ENCODE measurements at places on chromosomes 1 and 21.

DNA sequence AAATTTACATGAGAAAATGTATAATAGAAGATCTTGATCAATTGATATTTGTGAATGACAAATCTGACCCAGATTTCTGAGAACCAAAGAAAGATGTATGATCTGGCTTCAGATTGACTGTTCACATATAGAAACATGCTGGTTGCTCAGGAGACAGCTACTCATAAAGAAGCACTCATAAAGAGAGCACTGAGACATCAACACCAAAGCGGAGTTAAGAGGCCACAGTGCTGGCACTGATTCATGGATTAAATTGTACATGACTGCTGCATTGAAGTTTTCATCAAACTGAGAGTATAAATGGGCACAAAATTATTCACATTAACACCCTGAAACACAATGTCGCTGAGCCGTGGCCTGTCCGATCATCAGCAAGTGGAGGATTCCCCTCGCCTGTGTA is 46.2 kb downstream of the SH3GLB1 start:
- no peak for DNase-seq

DNA sequence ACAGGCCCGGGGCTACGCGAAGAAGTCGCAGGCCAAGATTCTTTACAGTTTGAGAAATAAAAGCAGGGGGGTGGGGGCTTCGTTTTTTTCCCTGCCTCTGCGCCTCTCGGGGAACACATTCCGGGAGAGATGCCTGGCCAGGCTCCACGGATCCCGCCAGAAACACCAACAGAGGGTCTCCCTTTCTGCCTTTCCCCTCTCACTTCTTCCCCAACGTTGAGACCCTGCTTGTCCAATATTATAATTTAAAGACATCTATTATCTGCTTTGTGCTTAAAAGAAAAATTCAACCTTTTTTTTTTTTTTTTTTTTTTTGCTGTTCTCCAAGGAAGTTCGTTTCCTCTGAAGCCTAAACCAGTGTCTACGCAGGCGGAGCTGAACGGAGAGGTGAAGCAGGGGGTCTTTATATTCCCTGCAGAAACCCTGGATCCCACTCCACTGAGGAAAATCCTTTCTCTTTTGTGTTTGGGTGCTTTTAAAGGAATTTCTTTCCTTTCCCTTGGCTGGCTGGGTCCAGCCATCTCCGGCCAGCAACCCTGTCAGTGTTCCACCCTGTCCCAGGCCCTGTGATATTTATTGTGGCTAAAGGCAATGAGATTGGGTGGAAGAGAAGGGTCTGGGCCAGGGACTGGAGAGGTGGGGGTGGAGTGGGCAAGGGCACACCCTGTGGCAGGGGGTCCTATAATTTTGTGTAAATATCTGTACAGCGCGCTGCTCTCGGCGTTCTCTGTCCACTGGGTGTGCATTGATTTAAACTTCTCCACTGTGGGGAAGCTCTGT is 2.2 kb downstream of the FOXD2 start:
- DNase-seq: no peak

DNA sequence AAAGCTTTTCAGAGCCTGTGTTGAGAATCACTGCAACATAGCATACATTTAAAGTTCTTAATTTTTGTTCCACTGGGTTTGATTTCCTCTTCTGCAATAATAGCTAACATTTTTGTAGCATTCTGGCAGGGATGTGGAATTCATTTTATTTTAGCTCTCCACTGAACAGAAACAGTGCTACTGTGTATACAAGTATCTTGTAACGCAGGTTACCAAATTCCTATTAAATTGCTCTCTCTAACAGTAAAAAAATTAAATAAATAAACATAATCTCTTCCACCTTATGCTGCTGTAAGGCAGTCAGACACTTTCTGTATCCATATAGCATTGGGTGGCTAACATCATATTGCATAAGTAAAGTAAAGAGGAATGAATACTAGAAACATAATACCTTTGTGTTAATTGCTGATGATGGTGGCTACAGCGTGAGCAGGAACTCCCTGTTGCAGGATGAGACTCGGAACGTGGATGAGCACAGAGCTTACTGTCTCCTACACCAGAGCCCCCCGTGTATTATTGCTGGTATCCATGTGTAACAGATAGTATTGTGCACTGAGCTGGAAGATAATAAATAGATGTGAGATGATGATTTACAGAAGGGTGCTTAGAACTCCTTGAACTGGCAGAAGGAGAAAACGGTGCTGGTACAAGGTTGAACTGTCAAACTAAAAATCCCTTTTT is 276.9 kb upstream of the SNX7 start:
- no peak for DNase-seq

GRCh38 chr1:22490309-22490708 is 38.7 kb downstream of the ZBTB40 start:
- no peak for DNase-seq

DNA sequence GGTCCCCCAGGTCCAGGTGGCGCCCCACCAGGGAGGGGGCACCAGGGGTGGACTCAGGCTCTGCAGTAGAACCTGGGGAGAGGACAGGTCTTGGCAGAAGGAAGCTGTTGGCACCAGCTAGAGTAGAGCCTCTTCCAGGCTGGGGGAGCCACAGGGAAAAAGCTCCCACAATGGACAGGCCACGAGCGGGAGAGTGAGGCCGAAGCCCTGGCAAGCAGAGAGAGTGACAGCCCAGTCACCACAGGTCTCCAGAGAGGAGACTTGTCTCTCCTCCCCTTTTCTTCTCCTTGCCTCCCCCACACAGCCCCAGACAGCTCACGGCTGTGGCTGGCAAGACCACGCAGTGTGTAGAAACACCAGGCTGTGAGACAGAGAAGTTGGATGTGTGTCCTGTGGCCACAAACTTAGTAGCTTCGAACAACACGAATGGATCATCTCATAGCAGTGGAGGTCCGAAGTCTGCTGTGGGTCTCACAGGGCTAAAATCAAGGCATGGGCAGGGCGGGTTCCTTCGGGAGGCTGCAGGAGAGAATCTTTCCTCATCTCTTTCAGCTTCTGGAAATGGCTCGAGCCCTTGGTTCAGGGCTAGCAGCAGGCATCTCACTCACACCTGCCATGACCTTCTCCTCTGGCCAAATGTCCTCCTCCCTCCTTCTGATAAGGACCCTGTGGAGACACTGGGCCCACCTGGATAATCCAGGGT is 3.3 kb downstream of the KRTAP12-4 start:
- no peak for DNase-seq

GRCh38 chr21:46187261-46187660 is 3.0 kb upstream of the SPATC1L start:
- no peak for DNase-seq

DNA sequence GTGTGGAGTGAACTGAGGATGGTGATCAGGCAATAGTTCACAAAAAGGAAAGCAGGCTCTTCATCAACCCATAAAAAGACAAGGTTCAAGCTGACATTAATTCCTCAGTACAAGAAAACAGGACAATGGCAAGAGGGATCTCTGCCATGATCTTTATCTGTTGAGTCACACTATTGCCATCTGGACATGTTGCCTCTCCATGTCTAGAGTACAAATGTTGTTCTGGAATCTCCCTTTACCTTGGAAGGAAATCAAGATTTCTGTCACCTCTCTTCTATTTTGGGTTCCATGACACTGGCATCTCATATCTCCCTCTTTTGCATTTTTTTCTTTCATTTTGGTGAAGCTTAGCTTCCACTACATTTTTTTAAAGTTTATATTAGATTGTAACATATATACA is 329.1 kb downstream of the USP25 start:
- no peak for DNase-seq

DNA sequence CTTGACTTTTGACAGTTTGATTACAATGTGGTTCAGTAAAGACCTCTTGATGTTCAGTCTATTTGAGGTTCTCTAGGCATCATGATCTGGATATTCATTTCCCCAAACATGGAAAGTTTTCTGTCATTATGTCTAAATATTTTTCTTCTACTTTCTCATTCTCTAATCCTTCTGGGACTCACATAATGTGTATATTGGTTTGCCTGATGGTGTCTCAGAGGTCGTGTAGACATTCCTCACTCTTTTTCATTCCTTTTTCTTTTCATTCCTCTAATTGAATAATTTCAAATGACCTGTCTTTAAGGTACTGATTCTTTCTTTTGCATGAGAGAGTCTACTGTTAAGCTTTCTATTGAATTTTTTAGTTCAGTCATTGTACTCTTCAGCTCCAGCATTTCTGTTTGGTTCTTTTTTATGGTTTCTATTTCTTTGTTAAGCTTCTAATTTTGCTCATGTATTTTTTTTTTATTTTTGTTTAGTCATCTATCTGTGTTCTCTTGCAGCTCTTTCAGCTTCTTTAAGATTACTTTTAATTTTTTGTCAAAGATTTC is 158.4 kb downstream of the GDAP2 start:
- DNase-seq: no peak

DNA sequence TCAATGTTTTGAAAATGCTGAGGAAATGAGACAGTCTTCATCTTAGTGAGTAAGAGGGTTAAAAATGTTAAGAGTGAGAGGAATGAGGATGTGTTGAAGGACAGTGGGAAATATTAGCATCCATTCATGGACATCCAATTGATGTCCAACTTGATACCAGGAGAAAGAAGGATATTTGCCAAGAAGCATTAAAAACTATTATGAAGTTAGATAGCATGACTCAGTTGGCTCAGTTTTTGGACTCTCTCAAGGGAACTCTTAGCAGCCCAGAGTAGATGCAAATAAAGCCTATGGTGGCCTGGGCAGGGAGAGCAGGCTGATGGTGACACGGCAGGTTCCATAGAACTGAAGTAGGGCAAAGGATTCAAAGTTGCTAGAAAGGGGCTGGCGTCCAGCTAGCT is 171.0 kb downstream of the ZZZ3 start:
- no peak for DNase-seq

GRCh38 chr1:221573756-221574155 is 168.1 kb downstream of the DUSP10 start:
- no peak for DNase-seq

GRCh38 chr21:44513389-44514217 is 26.4 kb downstream of the KRTAP10-1 start:
- no peak for DNase-seq

- no peak for DNase-seq
These were observed 333.1 kb upstream of the CHRM3 start for GRCh38 chr1:239053279-239053678.

DNA sequence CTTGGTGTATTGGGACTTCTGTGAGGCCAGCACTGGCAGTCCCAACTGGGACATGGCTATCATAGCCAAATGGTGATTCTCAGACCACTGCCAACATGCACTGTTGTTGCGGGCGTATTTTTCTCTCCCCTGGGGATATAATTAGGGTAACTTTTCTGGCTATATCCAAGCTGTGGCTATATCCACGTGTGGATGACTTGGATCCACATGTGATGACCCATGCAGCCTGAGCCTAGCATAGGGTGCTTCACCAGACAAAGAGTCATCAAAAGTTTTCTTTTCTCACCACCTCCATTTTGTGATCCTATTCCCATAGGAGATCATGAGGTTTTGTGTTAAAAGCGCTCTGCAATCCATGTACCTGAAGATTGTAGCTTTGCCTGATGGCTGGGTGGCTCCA is 51.2 kb upstream of the CSF3R start:
- no peak for DNase-seq

- no peak for DNase-seq
These were observed 92.2 kb upstream of the TMPRSS2 start for GRCh38 chr21:41600116-41600515.

- no peak for DNase-seq
These were observed 9.6 kb upstream of the GUCA2A start for GRCh38 chr1:42173961-42174735.

GRCh38 chr1:3369446-3370076 is 84.9 kb upstream of the ARHGEF16 start:
- DNase-seq: no peak

- DNase-seq: no peak
These were observed 30.3 kb downstream of the TMCO4 start for GRCh38 chr1:19769211-19769932.
